ENCODE measurements at places on chromosomes 12 and 14. TPM values are rescaled to one million over a fixed set of nuclear protein-coding genes. Genes with fewer than 3 reads are reported as not detected.
A peak's percentile ranks its signal among the peaks of the same experiment; 100 is the strongest.

DNA sequence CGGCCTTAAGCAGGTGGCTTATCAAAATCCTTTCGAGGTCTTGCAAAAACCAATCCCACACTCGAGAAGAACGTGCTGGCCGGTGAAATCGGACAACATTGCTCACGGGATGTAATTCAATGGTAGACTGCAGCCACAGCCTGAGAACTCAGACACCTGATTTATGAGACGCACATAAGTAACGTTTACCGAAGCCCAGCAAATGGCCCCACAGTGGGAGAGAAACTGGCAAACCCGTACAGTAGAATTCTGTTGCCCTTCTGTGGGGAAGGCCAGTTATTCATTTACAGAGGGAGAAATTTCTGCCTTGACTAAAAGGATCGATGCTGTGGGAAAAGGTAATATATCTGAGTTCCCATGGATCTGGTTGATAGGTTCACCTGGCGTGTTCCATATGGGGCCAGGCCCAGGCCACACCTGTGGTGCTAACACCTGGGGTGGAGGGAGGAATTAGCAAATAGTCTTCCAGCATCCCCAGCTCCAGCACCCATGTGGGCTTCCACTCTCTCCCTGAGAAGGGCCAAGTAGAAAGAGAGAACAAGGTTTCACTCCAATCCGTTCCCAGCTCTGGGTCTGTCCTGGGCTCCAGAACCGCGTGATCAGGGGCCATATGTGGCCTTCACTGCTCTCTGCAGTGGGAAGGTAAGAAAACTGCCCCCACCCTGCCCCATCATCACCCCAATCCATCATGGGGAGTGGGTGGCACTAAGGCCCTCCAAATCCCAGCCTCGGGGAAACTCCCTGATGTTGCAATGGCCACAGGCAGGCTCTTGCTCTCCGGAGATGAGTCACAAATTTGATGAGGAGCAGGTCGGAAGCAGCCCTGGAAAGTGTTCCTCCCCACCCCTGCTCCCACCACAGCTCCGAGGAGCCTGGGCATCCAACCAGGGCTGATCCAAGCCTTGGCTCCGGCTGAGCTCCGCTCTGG, 12.7 kb downstream of the BDKRB1 start:
- no peak for DNase-seq

GALNT9 gene
- polyA plus RNA-seq = 8.0 TPM

DNA sequence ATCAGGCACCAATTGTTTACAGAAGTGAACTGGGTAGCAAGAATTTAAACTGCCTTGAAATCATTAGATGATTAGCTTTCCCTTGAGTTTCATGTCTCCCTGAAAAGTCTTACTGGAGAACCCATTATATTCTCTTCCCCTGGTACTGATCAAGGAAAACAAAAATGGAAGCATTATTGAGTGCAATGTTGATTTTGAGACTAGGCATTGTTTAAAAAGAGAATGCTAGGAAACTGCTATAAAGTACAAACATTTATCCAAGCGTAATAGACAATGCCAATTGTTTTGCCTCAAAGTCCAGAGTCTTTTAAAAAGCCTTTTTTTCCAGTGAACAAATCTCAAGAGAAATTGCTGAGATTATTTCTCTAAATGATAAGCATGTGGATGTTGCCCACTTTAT, 197.0 kb downstream of the CCER1 start:
- no peak for DNase-seq

- DNase-seq = no peak
Observed at GRCh38 chr12:113292091-113292490, 42.8 kb downstream of the SLC8B1 start.

DNA sequence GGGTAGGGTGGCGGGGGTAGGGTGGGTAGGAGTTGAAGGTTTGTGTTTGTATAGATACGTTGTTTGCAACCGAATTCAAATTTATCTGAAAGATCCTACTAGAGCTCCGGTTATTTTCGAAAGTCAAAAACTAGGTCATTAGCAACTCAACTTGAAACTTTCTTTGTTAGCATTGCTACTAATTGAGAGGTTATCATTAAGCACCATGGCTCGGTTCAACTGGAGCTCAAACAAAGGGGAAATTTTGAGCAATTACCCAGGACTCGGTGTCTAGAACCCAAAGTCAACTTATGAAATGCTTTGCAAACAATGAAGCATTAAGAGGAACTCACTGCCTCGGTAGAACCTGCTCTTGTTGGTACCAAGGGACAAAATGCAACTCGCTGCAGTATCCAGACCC, 207.7 kb downstream of the BCAT1 start:
- DNase-seq = no peak

DNA sequence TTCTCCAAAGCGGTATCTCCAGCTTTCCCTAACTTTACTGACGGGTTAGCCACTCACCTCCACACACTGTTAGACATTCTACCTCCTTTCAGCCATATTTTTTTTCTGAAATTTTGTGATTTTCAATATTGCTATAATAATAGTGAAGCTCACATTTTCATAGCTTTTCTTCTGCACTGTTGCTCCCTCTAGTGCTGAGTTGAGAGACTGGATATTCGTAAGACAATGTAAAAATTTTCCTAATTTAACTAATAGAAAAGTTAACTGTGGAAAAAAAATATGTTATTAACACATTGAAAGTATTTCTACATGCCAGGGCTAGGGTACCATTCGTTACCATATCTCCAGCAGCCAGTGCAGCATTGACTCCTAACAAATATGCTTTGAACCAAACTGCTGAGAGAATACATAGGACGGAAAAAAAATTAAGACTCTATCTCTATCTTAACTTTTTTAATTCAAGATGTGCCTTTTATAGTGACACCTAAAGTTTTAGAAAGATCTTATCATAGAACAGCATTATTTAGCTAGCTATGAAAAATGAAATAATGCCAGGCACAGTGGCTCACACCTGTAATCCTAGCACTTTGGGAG, 48.7 kb upstream of the ABCC9 start:
- no peak for DNase-seq

GRCh38 chr12:124836759-124837158, 26.9 kb downstream of the SCARB1 start:
- no peak for DNase-seq

- DNase-seq = no peak
Observed at GRCh38 chr12:110555577-110556406, 27.3 kb downstream of the PPTC7 start.

DNA sequence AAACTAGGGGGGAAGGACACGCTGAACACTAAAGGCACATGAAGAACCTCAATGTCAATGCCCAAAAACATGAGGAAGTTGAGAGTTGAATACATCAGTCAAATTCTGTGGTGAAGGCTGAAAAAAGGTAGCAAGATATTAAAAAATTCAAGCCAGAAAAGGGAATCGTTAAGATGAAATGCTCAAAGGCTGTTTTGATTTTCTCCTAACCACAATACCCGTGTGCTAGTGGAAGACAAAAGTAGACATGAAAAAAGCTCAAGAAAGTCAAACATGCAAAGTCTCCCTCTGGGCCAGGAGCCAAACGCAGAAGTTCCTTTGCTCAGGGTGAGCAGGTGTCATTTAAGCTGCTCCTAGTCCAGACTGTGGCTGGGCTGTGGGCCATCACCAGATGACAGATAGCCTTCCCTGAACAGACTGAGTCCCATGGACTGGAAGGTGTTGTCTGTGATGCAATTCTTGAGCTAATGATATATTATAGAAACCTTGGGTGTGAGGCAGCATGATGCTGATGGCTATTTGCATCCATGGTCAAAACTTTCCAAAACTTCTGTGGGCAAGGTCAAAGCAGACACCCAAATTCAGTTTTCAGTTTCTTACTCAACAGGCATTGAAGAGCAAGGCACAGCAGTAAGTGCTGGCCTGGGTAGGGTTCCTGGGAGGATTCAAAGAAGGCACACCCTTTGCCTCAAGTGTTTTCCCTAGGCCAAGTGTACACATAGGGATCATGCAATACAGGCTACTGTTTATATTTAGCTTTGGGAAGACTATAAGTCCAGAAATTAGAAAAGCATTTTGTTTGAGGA, 81.6 kb downstream of the MYRFL start:
- DNase-seq = no peak

TMEM253 gene
- polyA plus RNA-seq = 0.83 TPM

DNAJC22 gene
- polyA plus RNA-seq = 20.8 TPM

FUT8 gene
- 20.8 TPM for polyA plus RNA-seq

CLEC4C gene
- polyA plus RNA-seq = 0.28 TPM

DNA sequence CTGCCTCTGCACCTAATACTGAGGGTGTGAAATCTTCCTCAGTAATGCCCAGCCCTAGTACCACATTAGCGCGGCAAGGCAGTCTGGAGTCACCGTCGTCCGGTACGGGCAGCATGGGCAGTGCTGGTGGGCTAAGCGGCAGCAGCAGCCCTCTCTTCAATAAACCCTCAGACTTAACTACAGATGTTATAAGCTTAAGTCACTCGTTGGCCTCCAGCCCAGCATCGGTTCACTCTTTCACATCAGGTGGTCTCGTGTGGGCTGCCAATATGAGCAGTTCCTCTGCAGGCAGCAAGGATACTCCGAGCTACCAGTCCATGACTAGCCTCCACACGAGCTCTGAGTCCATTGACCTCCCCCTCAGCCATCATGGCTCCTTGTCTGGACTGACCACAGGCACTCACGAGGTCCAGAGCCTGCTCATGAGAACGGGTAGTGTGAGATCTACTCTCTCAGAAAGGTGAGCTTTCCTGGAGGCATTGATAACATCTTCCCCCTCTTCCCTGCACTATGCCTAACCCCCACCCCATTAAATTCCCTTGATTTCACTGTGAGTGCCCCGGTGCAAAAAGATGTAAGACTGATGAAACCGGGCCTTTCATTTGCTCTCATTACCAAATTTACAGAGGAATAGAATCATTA, 291.4 kb downstream of the NAV3 start:
- no peak for DNase-seq

SSPN gene
- polyA plus RNA-seq = 12.6 TPM

GRCh38 chr14:57378661-57379060, 11.7 kb upstream of the NAA30 start:
- DNase-seq = no peak

DNA sequence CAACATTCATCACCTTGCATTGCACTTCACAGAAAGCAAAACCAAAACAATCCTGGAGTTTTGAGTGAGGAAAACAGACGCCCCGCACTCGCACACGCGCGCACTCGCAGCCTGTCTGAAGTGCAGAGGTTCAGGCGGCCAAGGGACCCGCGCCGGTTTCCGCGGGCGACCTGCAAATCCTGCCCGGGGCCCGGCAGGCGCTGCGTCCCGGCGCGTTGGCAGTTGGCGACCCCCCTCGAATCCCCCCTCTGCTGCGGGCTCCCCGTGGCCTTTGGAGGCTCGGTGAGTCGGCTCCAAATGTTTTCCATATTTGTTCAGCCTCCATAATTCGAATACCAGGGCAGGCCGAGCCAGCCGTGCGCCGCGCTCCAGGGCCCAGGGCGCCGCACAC, at the start of gene SSPN:
Gene SSPN (plus strand): TSS at position 324 of the 391 bp plus-strand sequence. CDS start 100 bp downstream, outside the sequence.
- DNase-seq = peak; percentile 40

YAF2 gene
- polyA plus RNA-seq = 31.9 TPM

DNA sequence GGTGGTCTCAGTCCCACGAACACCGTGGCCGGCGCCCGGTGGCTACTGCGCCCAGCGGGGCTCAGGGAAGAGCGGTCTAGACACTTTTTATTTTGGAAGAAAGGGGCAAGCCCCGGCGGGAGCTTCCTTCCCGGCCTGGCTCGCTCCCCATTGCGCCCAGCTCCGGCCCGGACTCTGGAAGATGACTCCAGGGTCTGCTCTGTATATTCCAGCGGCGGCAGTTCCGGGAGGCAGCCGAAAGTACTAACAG, 225.1 kb upstream of the CRY1 start:
- no peak for DNase-seq

GRCh38 chr14:36747411-36748184, 85.9 kb downstream of the PAX9 start:
- DNase-seq = no peak
